ENCODE measurements at places on chromosomes 5 and 9. TPM values are rescaled to one million over a fixed set of nuclear protein-coding genes. Genes with fewer than 3 reads are reported as not detected.

Gene NREP
- total RNA-seq: 3.9 TPM

Gene PLEKHG4B
- not detected for total RNA-seq

GRCh38 chr5:93257616-93258015 is 323.4 kb downstream of the NR2F1-AS1 start:
- DNase-seq: no peak

Gene FCN2
- total RNA-seq: not detected

Gene ABCA2
- 20.7 TPM for total RNA-seq

- no peak for DNase-seq
Measured at GRCh38 chr5:134227776-134228175, 1.9 kb upstream of the PPP2CA start.

Gene PIP5K1B
- total RNA-seq: 3.1 TPM
